ENCODE measurements at places on chromosomes 4 and X.

DNA sequence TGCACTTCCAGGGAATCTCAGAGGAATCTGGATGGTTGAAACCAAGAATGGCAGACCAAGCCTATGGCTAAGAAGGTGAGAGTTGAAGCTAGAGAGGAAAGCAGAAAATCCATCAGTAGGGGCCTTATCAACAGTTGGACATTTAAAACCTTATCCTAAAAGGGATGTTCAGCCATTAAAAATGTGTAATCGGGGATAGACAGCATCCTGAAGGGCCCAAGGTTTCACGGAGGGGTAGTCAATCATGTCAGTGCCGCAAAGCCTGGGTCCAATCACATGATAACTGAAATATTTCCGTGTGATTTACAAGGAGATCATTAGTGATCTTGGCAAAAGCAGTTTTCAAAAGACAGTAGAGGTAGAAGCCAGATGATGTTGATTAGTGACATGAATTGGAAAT, 61.9 kb upstream of the ELOVL6 start:
- no peak for DNase-seq

DNA sequence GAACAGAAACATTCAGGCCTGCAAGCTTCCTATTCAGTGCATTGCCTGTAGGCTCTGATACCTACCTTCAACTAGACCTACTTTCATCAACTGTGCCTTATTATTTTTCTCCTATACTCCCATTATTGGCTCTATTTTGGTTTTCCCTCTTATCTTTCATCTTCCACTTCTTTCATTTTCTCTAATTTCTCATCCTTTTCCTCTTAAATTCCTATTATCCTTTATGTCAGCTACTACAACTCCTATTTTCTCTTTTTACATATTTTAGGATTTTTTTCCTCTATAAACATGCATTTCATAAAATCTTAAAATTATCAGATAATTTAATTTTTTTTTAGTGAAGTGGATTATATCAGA, 61.6 kb upstream of the PRDM8 start:
- no peak for DNase-seq

GRCh38 chrX:1610166-1610565, 4.7 kb upstream of the ASMT start:
- DNase-seq = no peak

GRCh38 chrX:47311932-47312774, 58.2 kb upstream of the ZNF157 start:
- DNase-seq = peak; percentile 11

DNA sequence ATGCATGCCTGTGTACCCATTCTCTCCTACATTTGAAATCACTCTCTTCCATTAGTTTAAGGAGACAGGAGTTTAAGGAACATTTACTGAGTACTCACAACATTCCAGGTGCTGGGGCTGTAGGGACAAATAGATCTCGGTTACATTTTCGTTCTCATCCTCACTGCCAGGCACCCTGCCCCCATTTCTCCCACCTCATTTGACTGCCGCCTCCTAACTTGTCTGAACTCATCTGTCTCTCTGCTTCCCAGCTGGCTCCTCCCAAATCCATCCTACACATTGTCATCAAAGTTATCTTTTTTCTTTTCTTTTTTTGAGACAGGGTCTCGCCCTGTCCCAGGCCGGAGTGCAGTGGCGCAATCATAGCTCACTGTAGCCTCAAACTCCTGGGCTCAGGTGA, 19.8 kb upstream of the MPC1L start:
- no peak for DNase-seq

GRCh38 chr4:56229947-56230346, 157.3 kb downstream of the AASDH start:
- DNase-seq = no peak

DNA sequence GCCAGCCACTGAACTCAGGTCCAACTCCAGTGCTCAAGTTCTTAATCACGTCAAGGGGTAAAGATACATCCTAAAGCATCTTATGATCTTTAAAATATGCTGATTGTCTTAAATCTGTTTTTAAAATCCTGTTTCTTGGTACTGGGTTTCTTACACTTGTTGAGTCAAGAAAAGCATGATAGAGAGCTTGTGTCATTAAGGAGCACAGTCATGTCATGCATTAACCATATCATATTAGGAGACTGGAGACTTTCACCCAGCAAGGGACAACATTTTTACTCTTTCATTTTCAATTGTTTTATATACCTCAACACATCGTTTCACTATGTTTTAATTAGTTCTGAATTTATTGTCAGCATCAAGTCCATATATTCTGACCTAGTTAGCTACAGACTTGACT, 41.5 kb downstream of the BCLAF3 start:
- no peak for DNase-seq

DNA sequence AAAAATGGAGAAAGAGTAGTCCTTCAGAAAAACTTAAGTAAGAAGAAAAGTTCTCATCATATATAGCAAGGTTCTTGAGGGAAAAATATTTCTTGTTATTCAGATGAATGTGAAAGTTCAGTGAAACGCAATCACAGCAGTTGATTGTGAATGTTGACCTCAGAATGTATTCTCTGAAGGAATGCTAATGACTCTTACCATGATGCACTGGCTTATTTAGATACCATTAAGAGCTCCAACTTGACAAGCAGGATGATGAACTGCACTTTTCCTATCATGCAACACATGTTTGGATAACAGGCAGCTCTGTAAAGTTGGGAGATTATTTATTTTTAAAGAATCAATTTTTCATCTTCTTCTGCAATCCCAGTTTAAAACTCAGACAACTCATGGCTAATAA, 115.5 kb upstream of the MYOZ2 start:
- DNase-seq = no peak

- no peak for DNase-seq
Measured at GRCh38 chrX:906586-906985, 276.0 kb downstream of the SHOX start.

- no peak for DNase-seq
Measured at GRCh38 chr4:119110121-119110520, 25.5 kb upstream of the MYOZ2 start.

GRCh38 chr4:181150191-181150590, 1093.0 kb upstream of the TENM3 start:
- no peak for DNase-seq

DNA sequence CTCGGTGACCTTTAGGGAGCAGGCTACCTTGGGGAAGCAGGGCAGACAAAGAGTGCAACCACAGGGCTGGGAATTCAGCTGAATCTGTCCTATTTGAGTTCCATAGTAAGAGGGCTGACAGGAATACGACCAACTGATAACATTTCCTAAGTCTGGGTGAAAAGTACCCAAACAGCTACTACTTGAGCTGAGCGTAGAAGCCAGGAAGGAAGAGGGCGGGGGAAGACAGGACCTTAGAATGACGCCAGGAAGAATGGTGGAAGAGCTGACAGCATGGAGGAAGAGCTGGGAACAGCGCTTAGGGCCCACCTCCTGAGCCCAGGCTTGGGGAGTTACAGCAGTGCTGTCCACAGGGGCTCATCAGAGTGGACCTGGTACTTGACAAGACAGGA, 14.4 kb downstream of the MECP2 start:
- no peak for DNase-seq

DNA sequence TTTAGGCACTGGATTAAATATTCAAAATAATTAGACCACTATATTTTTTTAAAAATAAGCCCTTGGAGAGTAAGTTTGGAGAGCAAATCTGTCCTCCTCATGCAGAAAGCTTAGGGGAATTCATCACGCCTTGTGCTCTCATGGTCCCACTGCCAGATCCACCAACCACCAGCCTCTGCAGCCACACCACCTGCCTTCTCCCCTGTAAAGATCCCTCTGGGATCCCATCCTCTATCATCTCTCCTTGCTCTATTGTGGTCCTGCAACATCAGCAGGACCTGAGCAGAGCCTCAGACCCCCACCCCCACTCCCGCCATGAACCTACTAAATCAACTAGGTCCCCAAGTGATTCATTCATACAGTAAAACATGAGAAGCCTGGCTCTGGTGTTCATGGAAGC, 482.6 kb upstream of the GALNT7 start:
- no peak for DNase-seq

- no peak for DNase-seq
Measured at GRCh38 chr4:38752941-38753806, 29.6 kb downstream of the TLR10 start.

- no peak for DNase-seq
Measured at GRCh38 chr4:153464068-153464467, 2.1 kb upstream of the TMEM131L start.

GRCh38 chr4:157220371-157220881, at the start of gene GRIA2:
Gene GRIA2, plus strand, starts transcription at chr4:157220728. Its CDS starts 315 bp downstream, at chr4:157221043.
- DNase-seq = no peak

DNA sequence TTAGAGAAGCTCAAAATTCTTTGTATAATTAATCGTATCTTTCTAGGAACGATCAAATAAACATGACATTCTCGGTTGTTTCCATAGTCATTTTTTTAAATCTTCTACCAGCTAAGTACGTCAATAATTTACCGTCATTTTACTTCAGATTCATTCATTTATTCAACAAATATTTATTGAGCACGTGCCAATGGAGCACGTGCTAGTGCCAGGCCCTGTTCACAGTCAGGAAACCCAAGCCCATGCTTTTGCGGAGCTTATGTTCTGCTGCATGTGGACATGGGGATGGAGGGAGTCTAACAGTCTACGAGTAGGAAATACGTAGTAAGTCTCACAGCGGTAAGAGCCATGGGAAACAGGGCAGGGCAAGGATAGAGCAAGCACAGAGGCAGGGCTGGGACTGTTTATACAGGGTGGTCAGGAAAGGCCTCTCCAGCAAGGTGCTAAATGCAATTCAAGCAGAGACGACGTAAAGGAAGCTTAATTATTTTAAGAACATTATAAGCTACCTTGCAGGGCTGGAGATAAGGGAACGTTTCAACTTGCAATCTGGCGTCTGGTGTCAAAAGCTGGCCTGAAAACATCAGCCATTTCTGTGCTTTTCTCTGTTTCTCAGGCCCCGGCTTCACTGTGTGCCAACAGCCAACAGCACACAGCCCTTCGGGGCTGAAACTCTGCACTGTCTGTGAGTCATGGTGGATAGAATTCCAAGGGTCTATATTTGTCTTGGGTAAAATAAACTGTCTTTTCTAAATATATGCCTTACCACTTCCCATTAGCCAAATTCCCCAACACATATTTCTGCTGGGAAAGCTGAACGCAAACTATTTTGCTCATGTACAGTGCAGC, 517.1 kb upstream of the ZFP42 start:
- no peak for DNase-seq

DNA sequence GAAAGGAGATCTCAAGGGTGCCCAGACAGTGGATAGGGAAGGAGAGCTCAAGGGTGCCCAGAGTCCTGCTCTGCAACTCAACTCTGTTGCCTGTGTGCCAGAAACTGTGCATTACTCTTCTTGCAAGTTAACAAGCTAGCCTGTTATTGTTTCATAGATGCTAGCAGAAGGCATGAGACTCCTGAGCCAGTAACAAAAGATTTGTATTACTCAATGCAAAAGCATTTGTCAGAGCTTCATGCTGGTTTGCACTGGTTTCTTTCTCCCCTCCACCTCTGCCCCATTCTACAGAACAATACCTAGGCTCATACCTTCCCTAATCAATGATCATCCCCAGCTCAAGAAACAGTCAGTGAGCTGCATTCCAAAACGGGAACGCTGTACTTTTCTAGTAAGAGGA, 124.5 kb upstream of the NEIL3 start:
- no peak for DNase-seq

DNA sequence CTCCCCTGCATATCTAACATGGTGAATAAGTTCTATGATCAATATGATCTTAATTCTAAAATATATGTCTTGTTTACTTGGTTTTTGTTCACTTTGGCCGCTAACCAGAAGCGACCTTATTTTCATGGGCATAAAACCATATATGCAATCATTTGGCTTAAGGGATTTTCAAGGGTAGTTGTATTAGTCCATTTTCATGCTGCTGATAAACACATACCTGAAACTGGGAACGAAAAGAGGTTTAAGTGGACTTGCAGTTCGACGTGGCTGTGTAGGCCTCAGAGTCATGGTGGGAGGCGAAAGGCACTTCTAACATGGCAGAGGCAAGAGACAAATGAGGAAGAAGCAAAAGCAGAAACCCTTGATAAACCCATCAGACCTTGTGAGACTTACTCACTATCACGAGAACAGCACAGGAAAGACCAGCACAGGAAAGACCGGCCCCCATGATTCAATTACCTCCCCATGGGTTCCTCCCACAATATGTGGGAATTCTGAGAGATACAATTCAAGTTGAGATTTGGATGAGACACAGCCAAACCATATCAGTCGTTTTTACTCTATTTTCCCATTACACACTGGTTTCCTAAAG, 114.3 kb upstream of the CPEB2 start:
- no peak for DNase-seq

- DNase-seq = no peak
Measured at GRCh38 chr4:57764856-57765255, 654.7 kb upstream of the IGFBP7 start.

GRCh38 chr4:143294710-143295275, 41.9 kb upstream of the GAB1 start:
- no peak for DNase-seq

GRCh38 chr4:93403571-93403970, 425.0 kb upstream of the ATOH1 start:
- no peak for DNase-seq

GRCh38 chr4:74206088-74206825, 48.3 kb downstream of the MTHFD2L start:
- no peak for DNase-seq

DNA sequence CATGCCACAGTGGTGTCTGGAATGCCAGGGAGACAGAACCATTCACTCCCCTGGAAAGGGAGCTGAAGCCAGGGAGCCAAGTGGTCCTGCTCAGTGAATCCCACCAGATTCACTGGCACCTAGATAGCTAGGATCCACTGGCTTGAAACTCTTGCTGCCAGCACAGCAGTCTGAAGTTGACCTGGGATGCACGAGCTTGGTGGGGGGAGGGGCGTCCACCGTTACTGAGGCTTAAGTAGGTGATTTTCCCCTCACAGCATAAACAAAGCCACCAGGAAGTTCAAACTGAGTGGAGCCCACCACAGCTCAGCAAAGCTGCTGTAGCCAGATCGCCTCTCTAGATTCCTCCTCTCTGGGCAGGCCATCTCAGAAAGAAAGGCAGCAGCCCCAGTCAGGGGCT, 413.3 kb downstream of the PRDM5 start:
- no peak for DNase-seq

- no peak for DNase-seq
Measured at GRCh38 chr4:98469771-98470170, 188.6 kb downstream of the TSPAN5 start.

DNA sequence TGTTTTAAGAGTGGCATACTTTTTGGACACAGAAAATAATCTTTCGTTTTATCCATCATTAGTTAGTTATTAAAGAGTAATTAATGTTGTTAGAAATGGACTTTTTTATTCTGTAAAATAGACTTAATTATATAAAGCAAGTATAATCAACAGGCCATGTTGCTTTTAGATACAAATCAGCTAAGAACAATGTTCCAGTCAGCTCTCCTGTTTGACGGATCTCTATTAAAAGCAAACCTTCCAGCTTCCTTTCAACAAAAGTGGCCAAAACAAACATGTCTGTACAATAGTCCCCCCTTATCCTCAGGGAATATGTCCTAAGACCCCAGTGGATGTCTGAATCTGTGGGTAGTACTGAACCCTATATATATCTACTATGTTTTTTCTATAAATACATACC, 4.9 kb upstream of the SLC10A4 start:
- no peak for DNase-seq

Measured in HL-60 (cell line).